ENCODE measurements at places on chromosomes 1 and 21.

DNA sequence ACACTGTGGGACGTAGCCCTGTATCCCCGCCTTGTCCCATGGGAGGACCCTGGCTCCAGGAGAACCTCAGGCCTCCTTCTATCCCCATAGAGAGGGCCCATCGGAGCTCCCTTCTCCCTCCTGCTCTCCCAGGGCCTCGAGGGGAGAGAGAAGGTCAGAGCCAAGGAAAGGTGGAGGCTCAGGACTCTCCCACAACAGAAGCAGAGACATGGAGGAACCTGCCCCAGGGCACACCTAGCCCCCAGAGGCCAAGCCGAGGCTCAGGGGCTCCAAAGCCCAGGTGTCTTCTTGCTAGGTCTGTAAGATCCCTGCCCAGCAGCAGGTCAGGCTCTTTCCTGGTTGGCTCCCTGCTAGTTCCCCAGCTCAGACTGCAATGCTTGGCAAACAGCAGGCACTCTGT is 34.4 kb upstream of the ARF1 start:
- no peak for DNase-seq

DNA sequence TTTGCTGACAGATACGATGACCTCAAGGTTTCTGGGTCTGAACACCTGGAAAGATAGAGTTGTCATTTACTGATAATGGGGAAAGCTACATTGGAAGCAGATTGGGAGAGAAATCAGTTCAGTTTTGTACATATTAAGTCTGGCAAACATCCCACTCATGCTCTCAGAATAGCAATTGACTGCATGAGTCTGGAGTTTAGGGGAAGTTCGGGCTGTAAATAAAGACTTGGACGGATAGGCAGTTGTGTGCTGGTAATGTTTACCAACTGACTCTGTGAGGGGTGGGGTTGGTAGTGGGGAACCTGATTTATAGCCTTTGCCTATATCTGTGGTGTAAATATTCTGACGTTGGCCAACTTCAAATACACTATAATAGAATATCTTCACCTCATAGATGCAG is 4.0 kb downstream of the H6PD start:
- no peak for DNase-seq

DNA sequence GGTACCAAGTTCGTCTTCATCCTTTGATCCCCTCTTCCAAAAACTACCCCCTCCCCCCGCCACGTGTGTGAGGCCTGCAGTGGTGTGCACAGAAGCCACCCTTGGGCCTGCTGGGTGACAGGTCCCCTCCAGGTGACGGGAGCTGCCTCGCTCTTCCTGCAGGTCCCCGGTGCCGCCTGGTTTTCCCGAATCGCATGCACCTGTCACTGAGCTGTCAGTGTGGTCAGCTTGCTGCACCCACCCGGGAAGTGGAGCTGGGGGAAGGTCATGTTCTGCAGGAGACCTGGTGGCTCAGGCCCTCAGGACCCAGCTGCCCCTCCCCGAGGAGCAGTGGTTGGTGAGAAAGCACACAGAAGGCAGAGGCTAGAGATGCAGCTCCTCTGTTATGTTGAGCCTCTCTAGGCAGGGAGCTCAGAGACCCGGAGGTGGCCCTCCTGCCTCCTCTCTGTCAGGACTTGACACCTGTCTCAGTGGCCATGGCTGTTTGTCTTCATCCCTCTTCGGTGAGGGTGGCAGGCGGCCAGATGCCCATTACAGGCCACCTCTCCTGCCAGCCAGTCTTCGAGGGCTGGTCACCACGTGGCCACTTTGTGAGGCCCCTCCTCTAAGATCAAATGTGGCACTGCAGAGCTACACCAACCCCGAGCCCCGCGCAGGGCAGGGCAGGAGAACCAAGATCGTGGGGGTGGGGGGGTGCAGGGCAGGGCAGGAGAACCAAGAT is 60.9 kb downstream of the SKI start:
- DNase-seq: no peak

DNA sequence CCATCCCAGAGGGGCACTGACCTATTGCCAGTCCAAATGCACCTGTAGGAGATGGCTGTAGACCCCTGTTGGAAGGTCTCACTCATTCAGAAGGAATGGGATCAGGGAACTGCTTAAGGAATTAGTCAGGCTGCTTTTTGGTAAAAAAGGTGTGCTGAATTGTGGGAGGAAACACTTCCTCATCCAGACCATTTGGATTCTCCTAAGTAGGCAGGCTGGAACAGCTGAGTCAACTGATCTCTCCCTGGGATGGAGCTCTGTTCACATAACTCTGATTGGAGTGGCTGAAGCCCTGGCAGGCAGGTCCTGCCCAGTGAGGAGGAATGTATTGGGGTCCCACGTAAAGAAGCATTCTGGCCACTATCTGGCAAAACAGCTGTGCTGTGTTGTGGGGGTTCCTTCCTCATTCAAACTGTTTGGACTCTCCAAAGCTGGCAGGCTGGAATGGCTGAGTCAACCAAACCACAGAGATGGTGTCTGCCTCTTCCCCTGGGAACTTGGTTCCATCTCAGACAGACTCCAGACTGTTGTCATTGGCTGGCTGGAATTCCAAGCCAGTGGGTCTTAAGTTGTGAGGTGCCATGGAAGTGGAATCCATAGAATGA is 70.7 kb upstream of the PDC start:
- DNase-seq: no peak

GRCh38 chr21:46017695-46018094 is 36.1 kb downstream of the COL6A1 start:
- no peak for DNase-seq

GRCh38 chr21:20970691-20971090 is 27.5 kb upstream of the NCAM2 start:
- DNase-seq: no peak

- DNase-seq: no peak
Measured at GRCh38 chr1:113217447-113218208, 144.6 kb downstream of the LRIG2 start.

- no peak for DNase-seq
Measured at GRCh38 chr1:29312469-29313461, 76.4 kb downstream of the PTPRU start.

DNA sequence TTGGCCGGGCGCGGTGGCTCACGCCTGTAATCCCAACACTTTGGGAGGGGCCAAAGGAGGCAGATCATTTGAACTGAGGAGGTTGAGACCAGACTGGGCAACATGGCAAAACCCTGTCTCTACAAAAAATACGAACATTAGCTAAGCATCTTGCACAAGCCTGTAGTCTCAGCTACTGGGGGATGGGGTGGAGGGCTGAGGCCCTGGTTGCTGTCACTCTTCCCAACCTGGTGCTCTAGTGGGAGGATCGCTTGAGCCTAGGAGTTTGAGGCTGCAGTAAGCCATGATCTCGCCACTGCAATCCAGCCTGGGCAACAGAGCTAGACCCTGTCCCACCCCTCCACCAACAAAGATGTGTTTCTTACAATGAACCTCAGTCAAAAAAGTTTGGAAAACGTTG is 2.8 kb downstream of the PHGDH start:
- no peak for DNase-seq

GRCh38 chr21:35178827-35179226 is 129.7 kb upstream of the RUNX1 start:
- DNase-seq: no peak

- no peak for DNase-seq
Measured at GRCh38 chr1:44270686-44271628, 57.7 kb downstream of the DMAP1 start.

DNA sequence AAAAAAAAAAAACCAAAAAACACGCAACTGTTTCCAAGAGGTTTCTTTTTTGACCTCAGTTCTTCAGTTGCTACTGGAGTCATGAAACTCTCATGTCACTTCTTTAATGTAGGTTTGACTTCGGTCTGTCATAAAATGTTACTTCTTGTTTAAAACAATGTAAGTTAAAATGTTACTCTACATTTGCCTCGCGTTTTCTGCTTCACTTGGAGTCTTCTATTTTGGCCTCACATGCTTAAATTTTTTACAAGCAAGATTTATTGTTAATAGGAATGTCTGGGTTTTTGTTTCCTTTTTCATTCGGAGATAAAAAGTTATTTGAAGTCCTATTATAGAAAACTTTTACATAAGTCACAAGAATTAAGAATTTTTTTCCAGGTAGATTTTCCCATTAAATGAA is 880.2 kb downstream of the LTN1 start:
- no peak for DNase-seq

GRCh38 chr1:114235960-114236359 is 82.3 kb upstream of the SYT6 start:
- no peak for DNase-seq

All from NAMALWA (cell line).